Sigmoid colon (tissue), 7 donors: ENCODE measurements at places on chromosomes 5 and 9. TPM values are rescaled to one million over a fixed set of nuclear protein-coding genes. Genes with fewer than 3 reads are reported as not detected.

PDLIM4 gene
- total RNA-seq = 117 TPM

GRCh38 chr5:169945831-169946261, 34.4 kb downstream of the INSYN2B start:
- no peaks in the 10 kb centered on the region for H3K27me3 ChIP-seq
- DNase-seq = peak; percentile 66
- H3K36me3 ChIP-seq = no peaks in the 10 kb centered on the region
- H3K4me1 ChIP-seq = no peaks in the 10 kb centered on the region
- H3K4me3 ChIP-seq = no peak overlapping the region

- no peaks in the 10 kb centered on the region for H3K36me3 ChIP-seq
- peak overlapping the region; percentile 36 for H3K4me3 ChIP-seq
- H3K27me3 ChIP-seq = no peaks in the 10 kb centered on the region
Observed at GRCh38 chr5:123285122-123286023, 137.8 kb downstream of the CEP120 start.

SLC36A2 gene
- total RNA-seq = not detected

RASGEF1C gene
- total RNA-seq = 0.66 TPM

C6 gene
- total RNA-seq = 1.9 TPM

OR13J1 gene
- not detected for total RNA-seq

F2RL1 gene
- total RNA-seq = 0.55 TPM

- no peaks in the 10 kb centered on the region for H3K36me3 ChIP-seq
- no peak overlapping the region for H3K27ac ChIP-seq
- H3K4me3 ChIP-seq = no peak overlapping the region
- no peaks in the 10 kb centered on the region for H3K4me1 ChIP-seq
- no peak for DNase-seq
Observed at GRCh38 chr5:20470997-20471396, 483.0 kb upstream of the CDH18 start.

NMUR2 gene
- total RNA-seq = not detected

TMEM171 gene
- total RNA-seq = not detected
